Non-pigmented ciliary epithelial cell (primary cell): ENCODE measurements at places on chromosomes 1 and 21.

DNA sequence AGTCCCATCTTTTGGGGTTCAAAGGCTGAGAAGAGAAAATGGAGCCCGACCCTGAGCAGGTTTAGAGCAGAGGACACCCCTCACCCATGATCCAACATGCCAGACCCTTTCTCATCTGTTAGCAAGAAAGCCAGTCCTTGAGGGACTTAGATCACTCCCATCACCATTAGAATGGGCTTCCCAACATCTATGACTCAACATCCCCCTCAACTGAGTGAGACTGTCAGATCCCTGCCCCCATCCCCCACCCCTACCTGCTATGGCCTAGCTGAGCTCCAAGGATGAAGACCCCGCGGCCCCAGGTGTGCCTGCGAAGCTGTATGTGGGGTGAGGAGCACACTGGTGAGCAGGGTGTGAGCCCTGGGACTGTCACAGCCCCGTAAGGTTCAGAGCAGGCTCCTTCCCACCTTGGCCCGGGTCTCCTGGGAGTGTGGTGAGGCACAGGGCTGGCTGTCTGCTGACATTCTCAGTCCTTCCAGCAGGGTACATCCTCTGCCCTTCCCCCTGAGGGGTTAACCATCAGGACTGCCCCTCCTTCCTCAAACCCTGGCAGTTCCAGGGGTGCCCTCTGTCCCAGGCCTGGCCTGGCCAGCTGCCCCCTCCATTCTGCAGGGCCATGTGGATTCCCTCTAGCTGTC is 21.4 kb upstream of the BLACAT1 start:
- DNase-seq, result no peak

DNA sequence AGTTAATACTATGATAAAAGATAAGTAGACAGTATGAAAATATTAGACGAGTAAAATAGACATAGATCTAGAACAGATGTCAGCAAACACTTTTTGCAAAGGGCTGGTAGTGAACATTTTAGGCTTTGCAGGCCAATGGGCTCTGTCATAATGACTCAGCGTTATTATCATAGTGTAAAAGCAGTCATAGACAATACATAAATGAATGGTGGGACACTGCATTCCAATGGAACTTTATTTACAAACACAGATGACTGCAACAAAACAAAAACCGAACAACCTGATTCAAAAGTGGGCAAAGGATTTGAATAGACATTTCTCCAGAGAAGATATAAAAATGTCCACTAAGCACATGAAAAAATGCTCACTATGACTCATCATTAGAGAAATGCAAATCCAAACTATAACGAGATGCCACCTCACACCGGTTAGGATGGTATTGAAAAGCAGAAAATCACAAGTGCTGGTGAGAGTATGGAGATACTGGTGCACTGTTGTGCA is 7.3 kb downstream of the GSTM5 start:
- no peak for DNase-seq

- no peak for DNase-seq
These were observed 41.9 kb upstream of the GRIK3 start for GRCh38 chr1:37076168-37076567.

DNA sequence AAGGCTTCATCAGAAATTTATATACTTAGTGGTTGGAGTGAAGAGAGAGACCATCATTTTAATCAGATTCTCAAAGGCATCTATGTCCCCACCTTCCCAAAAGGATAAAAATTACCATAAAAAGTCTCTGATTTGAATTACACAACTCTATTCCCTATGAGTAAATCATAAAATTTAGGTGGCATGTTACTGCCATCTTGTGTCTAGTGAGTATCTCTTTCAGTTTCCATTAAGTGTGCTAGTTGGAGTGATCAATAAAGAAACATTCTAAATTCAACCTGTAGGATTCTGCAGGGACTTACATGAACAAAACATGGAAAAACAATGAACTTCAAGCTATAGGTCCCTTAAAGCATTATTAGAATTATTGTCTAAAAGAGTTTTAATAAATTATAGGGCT is 655.4 kb downstream of the LTN1 start:
- no peak for DNase-seq
